ENCODE measurements at places on chromosomes 3 and 15.

GRCh38 chr3:190585805-190586630, 72.1 kb downstream of the IL1RAP start:
- ATAC-seq: peak; percentile 92

GRCh38 chr3:62135741-62136140, 237.6 kb downstream of the FEZF2 start:
- no peak for ATAC-seq

- peak; percentile 66 for ATAC-seq
These were observed 618.2 kb upstream of the ZNF717 start for GRCh38 chr3:76403556-76403955.

DNA sequence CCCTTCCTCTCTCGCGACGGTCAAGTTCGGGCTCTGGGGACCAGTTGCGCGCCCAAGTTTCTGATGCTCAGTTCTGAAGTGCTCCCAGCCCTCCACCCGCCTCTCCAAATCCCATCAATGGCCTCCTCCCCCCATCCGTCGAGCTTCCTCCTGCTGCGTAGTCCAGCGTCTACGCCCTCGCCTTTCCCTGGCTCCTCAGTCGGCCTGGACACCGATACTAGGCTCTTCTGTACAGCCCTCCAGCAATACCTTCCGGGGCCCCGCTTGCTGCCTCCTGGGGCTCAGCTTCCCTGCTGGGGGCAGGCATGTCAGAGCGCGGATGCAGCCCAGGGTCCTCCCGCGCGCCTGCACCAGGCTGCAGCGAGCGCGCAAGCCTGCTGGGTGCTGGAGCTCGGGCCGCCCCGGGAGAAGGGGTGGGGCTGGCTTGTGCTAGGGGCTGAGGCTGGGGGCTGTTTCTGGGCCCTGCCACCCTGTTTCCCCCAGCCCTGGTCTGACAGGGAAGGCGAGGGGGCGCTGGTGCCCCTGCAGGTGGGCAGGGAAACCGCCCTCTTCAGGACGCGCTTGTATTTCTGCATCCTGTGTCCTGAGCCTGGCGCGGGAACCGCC, 353.3 kb upstream of the SUCLG2 start:
- ATAC-seq: no peak

GRCh38 chr15:91400481-91400880, 300.4 kb downstream of the SV2B start:
- ATAC-seq: no peak

GRCh38 chr15:86756688-86757087, 677.0 kb downstream of the AGBL1 start:
- ATAC-seq: no peak

GRCh38 chr3:159788291-159788690, 200.3 kb upstream of the IL12A start:
- ATAC-seq: no peak

GRCh38 chr15:85943791-85944190, 135.9 kb upstream of the AGBL1 start:
- ATAC-seq: no peak

DNA sequence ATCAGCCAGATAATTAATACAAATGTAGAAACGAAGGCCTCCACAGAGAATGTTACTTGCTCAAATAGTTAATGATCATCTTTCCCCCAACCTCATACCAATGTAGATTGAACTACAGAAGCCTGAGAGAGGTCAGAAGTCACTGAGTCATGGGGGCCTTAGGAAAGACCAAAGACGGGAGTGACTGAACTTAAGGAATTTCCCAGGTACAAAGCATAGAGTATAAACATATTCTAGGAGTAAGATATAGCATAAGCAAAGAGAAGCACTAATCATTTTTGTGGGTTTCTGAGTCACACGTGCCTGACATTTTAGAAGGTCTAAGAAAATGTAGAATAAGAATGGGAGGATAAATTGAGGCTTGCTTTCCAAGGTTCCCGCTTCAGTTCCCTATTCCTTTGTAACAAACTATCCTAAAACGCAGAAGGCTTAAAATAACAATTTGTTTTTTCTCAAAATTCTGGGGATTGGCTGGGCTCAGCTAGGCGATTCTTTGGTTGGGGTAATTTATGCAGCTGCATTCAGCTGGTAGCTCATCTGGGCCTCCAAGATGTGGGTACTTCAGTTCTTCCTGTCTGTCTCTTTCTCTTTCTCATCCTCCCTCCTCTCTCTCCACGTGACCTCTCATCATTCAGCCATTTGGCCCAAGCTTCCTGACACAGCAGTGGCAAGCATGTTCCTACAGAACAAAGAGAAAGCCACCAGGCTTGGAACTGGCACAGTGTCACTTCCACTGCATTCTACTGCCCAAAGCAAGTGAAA, 422.6 kb downstream of the FOXP1 start:
- ATAC-seq: no peak

GRCh38 chr15:56690733-56691132, 42.6 kb downstream of the ZNF280D start:
- no peak for ATAC-seq

GRCh38 chr3:66593978-66594377, 93.2 kb upstream of the LRIG1 start:
- ATAC-seq: no peak

- ATAC-seq: no peak
These were observed 1037.0 kb upstream of the CFAP20DC start for GRCh38 chr3:60086811-60087210.

GRCh38 chr3:63864008-63864964, 619 bp downstream of the ATXN7 start:
- peak; percentile 37 for ATAC-seq

- peak; percentile 79 for ATAC-seq
These were observed 364.9 kb upstream of the RBMS3 start for GRCh38 chr3:28915741-28916500.

- ATAC-seq: no peak
These were observed 200.5 kb downstream of the ITPR1 start for GRCh38 chr3:4693620-4694019.

- ATAC-seq: no peak
These were observed 14.0 kb upstream of the STAC start for GRCh38 chr3:36366308-36366707.

- ATAC-seq: no peak
These were observed 67.2 kb upstream of the ATP2C1 start for GRCh38 chr3:130826516-130827182.

GRCh38 chr15:83721981-83722380, 68.1 kb downstream of the ADAMTSL3 start:
- no peak for ATAC-seq

DNA sequence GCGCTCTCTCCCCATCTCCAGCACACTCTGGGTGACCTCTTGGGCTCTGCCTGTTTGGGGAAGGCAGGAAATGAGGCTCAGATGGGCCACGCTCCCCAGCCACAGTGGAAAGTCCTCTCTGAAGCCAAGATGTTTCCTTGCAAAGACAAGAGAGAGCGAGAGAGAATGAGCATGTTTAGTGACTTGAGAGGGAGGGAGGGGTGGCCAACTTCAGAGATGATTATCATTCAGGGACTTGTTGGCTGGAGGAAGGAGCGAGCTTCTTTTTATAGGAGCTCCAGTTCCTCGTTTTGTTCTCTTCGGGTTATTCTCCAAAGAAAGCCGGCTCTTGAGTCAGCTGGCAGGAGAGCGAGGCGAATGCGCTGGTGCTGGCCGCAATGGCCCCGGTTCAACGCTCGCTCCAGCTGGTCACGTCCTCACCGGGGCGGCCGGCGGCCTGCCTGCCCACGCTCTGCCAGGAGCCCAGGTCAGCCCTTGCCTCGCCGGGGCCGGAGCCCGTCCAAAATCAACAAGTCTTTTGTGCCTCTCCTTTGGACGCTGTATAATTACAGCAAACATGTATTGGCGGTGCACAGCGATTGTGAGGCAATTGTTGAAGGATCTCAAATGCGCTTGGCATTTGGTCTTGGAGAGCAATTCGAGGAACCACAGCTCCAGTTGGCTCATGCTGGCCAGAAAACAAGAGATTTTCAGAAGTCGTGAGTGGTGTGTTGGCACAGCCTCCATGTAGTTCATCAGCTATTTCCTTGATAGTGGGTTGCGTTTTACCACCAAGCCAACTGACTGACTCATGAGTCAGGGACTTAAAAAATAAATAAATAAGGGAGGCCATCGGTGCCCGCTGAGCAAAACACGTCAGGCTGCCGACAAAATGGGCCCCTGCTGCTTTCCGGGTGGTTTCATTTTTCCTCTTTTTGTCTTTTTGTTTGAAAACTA, 288.6 kb downstream of the UACA start:
- peak; percentile 79 for ATAC-seq

DNA sequence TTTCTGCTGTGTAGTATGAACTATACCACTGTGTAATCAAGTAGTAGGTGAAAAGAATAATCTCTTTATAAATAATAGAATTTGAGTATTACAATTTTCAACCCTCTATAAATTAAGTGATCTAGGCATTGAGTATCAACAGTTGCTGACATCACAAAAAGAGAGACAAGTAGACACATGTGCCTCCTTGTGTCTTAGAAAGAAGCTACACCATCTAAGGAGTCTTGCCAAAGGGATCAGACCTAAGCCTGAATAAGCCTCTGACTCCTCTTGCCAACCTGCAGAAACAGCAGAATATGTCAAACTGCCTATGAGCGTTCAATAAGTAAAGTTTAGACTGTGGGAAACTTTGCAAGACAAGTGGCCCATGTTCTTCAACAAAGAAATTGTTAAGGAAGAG, 5.8 kb upstream of the MTMR10 start:
- no peak for ATAC-seq

- no peak for ATAC-seq
These were observed 217.2 kb upstream of the CGNL1 start for GRCh38 chr15:57158997-57159668.

DNA sequence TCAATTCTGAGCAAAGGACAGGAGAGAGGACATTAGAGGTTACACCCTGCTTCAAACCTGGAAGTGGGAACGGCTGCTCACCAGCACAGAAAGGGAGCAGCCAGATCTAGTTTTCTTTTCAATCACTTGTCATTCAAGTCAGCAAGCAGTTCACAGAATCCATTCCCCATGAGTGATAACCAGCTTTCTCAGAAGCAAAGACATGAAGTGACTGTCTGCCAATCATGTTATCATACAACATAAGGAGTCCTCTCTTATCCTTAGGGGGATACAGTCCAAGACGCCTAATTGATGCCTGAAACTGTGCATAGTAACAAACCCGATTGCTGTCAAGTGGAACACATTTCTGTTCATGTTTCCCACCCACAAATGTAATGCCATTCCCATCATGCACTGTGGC, 54.7 kb downstream of the FAM98B start:
- ATAC-seq: no peak

DNA sequence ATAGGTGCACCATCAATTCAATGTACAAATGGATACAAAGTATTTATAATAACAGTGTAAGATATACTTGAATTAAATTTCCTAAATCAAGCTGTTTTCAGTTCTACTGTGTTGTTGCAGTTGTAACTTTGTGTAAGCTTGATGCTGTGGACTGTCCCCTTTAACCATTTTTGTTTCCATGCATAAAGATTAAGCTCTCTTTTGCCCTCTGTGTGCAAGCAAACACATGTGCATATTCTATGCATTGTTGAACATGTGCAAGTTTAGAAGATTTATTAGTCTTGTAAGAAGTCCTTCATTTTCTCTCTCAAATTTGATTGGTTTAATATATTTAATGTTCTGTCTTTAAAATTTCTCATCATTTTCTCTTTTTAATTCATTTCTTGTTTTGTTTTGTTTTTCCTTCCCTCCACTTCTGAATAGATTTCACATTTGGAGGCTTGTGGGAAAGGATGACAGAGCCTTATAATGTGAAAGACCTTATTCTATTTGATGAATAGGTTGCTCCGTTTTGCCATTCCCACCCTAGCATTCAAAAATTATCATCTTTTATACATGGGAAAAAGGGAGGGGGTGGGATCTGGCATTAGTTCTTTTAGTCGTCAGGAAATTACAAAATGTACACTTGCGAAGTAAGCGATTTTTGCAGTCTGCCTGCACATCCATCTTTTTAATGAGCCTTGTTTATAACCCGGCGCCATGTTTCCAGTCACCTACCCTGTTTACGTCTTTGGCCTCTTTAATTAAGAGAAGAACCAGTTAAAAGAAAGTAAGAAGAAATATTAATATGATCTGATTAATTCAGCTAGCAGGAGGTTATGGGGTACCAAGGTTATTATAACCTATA, 961.5 kb upstream of the NR2F2 start:
- ATAC-seq: no peak

DNA sequence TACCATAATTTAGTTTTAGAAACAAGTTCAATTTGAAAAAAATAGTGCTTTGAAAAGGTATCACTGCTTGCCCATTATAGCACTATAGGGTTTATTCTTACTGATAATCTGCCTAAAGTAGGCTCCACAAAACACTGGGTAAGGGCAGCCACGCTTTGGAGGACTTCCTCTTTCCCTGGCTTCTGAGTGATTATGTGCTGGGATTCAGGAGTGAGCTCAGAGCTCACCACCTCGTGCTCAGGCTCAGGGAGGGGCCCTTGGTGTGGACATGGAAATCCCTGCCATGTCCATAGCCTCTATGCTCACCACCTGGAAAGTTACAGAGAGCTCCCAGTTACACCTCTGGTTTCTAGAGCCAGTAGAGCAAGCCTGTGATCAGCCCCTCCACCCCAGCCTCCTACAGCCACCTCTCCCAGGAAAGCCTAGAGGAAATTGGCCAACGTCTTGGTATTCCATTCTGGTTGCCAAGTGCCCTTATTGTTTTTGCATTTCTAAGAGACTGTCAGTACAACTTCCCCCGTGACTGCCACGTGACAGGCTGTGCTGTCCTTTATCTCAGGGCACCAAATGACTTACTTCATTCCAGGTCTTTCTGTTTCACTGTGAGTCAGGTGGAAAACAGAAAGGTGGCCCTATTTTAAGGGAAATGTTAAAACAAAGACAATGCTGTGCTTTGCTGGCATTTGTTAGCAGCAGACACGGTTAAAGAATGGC, 316.0 kb downstream of the RORA start:
- no peak for ATAC-seq

GRCh38 chr15:36499412-36500389, 79.7 kb upstream of the CDIN1 start:
- ATAC-seq: no peak

- peak; percentile 47 for ATAC-seq
These were observed 11.3 kb downstream of the ADAM10 start for GRCh38 chr15:58738046-58738707.

DNA sequence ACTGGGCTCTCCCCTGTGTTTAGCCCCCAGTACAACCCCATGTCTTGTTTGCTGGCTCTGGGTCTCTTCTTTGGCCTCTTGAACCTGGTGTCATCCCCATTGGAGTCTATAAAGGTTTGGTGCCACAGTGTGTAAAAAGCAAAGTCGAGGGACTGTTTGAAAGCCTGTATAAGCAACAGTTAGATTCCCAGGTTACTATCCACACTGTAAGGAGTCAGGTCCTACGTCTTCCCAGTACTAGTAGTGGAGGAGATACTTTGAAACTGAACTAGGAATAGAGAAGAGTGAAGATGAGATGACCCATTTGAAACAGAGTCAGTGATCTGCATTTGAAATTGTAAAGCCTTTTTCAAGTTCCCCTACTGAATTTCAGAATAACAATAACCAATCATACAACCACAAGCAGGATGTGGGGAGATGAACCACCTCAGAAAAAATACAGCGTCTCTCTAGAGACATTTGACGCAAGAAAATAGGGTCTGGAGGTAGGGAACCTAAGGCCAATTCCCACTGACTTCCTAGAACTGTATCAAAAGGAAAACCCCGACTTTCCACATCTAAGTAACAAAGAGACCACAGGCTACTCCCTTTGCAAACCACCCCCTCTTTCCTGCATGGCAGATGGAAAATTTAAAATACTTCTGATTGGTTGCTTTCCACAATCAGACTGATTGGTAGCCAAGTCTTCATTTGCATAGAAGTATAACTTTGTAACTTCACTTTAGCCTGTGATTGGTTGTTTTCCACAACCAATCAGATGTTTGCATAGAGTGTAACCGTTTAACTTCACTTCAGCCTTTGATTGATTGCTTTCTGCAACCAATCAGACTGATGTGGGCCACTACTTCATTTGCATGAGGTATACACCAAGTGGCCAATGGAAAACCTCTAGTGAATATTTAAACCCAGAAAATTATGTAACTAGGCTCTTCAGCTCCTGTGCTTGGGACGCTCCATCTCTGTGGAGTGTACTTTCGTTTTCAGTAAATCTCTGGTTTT, 49.9 kb upstream of the NEDD4 start:
- ATAC-seq: no peak
